Activated CD4-positive, alpha-beta T cell treated with anti-CD3 and anti-CD28 coated beads, Interleukin-2, amount 50 U/mL, for 48 hours (primary cell): ENCODE measurements at places on chromosomes 5 and 9.

DNA sequence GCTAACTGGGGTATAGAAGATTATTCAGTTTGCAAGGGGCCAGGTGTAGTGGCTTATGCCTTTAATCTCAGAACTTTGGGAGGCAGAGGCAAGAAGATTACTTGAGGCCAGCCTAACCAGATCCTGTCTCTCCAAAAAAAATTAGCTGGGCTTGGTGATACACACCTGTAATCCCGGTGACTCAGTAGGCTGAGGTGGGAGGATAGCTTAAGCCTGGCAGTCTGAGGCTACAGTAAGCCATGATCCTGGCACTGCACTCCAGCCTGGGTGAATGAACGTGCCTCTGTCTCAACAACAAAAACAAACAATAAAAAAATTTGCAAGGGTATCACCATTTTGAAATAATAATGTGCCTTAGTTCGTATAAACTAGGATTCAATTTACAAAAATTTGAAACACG is 51.3 kb downstream of the BAAT start:
- no peak for DNase-seq

DNA sequence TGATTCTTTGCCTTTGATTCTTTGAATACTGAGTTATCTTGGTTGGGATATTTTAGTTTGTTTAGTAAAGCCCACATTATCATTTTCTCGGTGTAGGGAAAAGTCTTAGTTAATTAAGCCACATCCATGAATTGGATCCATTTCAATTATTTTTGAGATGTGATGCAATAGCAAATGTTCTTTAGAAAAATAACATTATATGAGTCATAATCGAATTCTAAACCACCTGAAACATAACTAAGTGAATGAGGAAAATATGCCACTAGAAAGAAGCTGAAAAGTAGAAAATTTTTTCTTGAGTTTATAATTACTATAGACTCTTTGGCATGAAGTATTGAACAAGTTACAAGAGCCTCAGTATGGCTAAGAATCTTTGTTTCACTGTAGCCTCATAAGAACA is 17.5 kb upstream of the CCDC192 start:
- no peak for DNase-seq

- DNase-seq: no peak
These were observed 75.3 kb upstream of the COL5A1 start for GRCh38 chr9:134566196-134566847.

DNA sequence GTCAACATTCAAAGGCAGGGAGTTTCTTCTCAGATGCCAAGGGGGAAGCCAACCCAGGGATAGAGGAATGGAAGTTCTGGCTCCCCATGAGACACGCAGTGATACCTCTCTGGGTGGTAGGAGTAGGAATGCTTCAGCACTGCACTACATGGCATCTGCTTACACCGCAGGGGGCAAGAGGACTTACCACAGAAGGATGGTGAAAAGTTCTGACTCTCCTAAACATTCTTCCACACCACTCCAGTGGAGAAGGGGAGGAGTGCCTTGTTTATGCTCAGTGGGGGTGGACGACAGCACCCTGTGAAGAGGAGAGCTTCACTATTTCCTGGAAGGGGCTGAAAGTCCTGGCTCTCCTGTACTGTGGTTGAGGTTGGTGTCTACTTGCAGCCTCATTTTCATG is 1011.3 kb upstream of the WWC1 start:
- DNase-seq: no peak

GRCh38 chr5:178301641-178302040 is 69.0 kb upstream of the PHYKPL start:
- DNase-seq: no peak

GRCh38 chr5:172486451-172486850 is 32.1 kb upstream of the SH3PXD2B start:
- DNase-seq: no peak

DNA sequence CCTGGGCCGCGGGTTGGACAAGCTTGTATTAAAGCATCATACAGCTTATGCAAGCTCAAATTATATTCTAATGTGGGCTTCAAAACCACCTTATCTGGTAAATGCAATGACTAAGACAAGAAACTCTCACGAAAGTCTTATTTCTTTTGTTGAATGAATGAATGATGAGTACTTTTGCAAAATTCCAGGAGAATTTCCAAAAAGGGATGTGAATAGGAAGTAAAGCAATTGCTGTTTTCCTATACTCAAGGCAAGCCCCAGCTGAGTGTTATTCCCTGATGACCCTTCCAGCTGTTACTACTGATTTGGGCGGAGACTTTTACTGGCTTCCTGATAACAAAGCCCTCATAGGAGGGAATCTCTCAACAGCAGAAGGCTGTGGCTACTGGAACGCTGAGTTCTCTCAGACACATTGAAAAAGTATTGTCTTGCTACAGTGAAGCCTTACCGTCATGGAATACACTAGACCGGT is 162.8 kb downstream of the SREK1 start:
- no peak for DNase-seq

DNA sequence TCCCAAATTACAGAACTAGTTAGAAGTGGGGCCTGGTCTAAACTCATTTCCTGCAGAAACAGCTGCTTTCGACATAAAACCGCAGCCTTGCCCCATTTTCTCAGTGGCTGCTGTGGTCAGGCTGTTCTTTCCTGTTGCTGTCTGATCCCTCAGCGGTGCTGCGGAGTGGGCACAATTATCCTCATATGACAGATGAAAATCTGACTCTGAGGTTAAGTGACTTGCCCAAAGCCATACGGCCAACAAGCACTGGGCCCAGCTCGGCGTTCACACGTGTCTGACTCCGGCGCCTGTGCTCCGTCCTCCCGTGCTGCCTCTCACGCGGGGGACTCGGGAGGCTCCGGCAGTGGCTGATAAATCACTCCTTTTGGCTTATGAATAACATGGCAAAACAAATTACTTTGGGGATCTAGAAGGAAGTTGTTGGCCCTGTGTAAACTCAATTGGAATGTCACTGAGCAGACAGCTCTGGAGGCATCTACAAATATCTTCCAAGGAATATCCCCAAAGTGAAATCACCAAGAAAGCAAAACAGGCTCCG is 142.6 kb upstream of the LMX1B start:
- peak; percentile 83 for DNase-seq

- no peak for DNase-seq
These were observed 94.1 kb upstream of the ADAMTS2 start for GRCh38 chr5:179439181-179439985.

DNA sequence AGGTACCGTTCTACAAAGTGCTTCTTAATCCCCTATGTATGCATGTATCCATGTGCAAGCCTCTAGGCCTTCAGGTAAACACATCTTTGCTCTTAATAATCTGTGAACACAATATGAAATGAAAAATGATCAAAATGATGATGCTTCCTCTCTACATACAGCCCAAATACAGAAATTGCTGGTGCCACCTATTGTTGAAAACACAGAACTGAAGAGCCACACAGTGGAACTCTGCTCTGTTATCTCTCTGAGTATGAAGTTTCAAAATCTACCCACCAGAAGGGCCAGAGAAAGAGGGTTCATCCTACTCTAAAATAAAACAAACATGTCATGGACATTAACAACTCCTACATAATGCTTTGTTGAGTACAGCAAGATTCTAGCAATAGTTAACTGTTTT is 71.3 kb downstream of the GLIS3 start:
- no peak for DNase-seq

GRCh38 chr9:76756941-76757673 is 7.1 kb upstream of the PCA3 start:
- no peak for DNase-seq

GRCh38 chr5:74127381-74128320 is 501.7 kb downstream of the ARHGEF28 start:
- no peak for DNase-seq

DNA sequence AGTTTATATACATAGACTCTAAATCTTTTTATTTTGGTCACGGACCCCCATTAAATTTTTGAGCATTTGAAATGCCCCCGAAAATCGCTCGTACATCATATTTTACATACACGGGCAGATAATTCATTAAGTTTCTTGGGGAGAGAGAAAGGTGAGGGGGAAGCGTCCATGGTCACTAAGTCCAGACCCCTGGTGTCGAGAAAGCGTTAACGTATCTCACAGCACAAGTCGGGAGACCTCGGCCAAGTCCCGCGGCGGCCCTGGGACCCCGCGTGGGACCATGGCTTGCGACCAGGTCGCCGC is 794 bp downstream of the PTBP3 start:
- DNase-seq: no peak

DNA sequence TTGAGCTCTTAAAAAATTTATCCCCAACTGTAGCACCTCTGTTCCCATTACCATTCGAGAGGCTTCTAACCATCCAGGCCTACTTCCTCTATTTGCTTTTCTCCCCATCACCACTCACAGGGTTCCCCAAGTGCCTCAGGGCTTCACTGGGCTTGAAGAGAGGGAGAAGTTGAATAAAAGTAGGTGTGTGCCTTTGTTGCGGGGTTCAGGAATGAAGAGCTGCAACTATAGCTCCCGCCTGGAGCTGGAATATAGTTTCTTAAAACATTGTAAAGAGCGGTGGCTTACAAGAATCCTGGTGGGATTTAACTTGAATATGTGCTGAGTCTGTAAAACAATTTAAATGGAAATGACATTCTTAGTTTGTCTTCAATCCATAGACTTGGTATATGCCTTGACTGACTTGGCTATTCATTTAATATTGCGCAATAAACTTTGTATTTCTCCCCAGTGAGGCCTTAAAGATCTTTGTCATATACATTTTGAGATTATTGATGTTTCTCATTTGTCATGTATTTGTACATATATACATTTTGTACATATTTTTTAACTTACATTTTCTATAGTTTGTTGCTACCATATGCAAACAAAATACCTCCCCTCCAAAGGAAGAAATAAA is 7.2 kb downstream of the ENTREP1 start:
- DNase-seq: no peak

DNA sequence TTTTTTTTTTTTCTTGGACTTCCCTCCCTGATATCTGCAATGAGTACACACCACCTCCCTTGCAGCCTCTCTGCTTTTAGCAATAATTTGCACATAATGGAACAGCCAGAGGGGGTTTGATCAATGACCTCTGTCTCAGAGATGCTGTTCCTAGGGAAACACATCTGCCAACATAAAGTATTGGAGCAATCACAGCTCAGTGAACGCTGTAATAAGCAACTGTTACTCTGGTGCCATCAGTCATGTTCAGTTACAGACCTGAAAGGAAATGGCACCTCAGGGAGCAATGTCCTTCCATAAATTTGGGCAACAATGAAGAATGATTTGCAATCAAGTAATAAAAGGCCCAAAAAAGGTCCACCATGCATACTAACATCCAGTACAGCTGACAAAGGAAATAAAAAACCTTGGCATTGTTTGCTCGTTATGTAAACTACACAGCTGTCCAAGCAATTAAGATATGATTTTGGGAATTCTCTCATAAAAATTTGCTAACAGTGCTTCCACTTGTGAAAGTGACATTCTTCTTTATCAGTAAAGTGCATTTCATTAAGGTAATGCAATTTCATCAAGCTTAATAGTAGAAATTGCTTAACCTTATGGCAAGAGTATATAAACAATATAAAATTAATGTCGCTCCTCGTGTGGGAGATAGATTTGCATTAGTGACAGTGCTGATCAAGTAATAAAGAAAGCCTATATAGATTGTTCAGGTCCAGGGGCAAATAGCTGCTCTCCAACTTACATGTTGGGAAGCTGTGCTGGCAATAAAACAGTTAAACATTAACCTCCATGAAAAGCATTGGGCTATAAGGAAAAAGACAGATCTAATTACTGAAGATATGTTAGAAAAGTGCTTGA is 167.8 kb downstream of the RASEF start:
- DNase-seq: no peak

DNA sequence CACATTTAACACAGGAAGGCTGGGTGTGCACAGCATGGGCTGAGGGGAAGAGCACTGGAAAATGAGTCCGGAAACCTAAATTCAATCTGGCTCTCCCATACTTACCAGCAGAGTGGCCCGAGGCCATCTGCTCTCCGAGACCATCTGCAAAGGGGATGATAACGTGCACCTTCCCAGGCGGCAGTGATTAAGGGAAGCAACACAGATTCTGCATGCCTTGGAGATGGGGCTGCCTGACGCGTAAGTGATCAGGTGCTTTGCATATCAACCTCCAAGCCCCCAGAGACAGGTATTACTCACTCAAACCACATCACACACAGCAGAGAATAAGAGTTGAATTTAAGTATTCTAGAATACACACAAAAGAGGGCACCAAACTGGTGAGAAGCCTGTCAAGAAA is 9.1 kb downstream of the EPB41L4B start:
- DNase-seq: no peak

GRCh38 chr9:89731262-89732182 is 126.7 kb downstream of the GADD45G start:
- no peak for DNase-seq

DNA sequence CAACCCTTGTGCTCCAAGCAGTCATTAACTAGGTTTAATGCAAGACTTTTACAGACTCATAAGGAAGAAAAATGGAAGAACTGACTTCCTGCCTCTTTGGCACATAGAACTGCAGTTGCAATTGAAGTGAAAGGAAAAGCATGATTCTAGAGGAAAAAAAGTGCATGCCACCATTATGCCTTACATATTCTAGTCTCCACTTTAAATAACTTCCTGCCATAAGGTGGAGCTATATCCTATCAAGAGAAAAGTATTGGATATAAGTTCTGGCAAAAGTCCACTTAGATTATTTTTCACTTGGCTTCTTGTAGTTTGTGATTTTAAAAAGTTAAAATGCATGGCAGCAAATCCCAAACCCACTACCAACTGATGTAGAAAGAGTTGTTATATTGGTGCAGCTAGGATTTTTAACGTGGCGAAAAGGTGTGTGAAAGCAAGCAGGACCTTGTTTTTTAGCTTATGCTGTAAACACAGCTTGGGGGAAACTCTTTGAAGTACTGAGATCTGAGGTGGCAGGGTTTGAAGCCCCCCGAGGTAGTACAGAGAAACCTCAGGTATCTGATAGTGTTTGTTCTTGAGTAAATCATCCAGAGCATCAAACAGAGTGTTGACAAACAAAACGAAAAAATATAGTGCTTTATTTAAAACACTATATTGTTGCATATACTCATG is 117.9 kb downstream of the ANXA1 start:
- DNase-seq: no peak

DNA sequence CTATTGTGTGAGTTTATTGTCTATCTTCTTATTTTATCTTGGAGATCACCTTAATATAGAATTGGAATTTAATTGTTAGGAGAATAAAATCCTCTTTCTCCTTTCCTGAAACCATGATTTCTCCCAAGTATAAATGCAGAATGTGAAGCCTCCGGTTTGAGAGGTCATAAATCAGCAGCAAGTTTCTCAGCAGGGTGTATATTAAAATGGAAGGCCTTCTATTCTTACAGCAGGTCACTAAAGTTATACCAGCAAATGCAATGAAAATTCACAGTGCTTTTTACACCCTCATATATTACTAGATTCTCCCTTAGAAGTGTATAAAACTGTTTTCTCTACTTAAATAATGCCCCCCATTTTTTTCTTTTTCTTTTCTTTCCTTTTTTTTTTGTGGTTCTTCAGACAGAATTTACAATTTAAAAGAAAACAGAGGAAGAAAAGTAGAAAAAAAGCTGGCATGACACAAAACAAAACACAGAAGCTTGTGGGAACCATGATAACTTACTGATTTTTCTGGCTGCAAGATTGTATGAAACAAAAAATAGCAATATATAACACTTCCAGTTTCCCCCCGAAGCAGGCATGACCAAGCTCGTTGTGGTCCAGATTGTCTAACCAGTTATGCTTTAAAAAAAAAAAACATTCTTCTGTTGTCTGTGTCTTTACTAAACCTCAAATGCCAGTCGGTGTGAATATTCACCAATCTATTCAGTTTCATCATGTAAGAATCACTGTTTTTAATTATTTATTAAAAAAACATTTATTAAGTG is 211.2 kb downstream of the RAB3C start:
- DNase-seq: no peak
